NCI-H1930 (cell line): ENCODE measurements at places on chromosomes 4 and X.

DNA sequence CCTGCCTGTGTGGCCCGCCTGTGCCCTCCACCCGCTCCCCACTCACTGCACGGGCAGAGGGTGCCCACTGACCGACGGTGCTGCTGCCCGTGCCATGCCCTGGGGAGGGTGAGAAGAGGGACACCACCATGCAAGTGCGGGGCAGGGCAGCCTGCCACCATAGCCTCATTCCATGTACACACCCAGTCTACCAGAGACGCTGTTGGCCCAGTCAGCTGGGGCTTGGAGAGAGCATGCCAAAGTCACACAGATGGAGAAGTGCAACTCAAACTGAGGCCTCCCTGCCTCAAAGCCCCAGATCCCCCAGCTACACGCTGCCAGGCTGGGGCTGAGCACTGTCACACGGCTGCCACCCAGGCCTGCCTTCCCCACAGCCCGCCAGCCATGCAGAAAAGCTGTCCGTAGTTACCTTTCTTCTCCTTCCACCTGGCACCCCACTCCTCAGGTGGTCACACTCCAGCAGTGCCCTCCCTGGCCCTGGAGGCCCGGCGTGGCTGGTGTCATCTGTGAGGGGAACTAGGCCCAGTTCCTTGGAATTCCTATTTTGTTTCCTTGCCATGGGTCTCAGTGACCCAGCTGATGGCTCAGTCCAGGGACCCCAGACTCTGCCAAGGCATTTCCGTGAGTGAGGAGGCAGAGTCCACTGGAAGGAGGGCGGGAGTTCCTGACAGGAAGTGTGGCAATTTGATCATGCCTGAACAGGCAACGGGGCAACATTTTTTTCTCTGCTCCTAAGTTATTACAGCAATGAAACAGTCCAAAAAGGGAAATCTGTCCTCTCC lies at the start of gene SLC2A9:
TSS of gene SLC2A9 (minus strand) at position 627 of the 782 bp plus-strand sequence. CDS start at position 559, 68 bp downstream.
- DNase-seq = no peak

GRCh38 chr4:7569810-7570783 lies 135.4 kb upstream of the PSAPL1 start:
- no peak for DNase-seq

DNA sequence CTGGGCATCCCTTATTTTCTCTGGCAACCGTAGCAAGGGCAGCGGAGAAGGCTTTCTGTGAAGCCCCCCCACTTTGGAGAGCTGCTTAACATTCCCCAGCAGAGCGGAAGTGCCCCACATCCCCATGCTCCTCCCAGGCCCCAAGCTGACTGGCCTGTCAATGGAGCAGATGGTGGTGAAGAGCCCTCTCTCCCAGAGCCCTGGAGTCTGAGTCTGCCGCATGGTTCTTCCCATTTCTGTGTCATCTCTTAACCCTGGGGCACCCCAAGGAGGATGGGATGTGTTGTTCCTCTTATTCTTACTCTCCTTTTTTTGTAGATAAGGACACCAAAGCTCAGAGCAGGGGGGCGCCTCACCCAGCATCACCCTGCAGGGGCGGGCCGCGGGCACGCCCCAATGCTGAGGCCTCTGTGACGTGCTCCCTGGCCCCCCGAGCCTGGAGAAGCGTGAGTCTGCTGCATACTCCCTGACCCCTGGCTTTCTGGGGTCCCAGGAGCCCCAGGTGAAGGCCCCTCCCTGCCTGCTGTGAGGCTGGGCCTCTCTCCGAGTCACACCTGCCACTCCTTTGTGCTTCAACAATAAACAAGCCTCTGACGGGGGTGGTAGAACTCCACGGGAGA lies 35.9 kb downstream of the ADRA2C start:
- DNase-seq = no peak

DNA sequence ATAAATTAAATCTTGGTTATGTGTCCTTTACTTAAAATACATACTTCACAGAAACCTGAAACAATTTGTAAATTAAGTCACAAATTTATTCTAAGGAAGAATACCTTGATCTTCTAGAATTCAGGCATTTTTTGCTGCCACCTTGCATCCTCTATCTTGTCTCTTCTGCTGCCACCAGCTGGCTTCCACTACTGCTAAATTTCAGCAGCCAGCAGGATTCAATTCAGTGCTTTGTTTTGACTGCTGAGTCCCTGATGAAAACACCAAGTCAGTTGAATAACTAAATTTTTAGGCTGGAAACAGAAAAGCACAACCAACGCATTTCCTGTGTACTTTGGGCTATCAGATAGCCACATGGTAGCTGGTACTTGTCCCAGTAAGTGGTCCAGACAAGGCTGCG lies 2.4 kb upstream of the MBTPS2 start:
- no peak for DNase-seq

DNA sequence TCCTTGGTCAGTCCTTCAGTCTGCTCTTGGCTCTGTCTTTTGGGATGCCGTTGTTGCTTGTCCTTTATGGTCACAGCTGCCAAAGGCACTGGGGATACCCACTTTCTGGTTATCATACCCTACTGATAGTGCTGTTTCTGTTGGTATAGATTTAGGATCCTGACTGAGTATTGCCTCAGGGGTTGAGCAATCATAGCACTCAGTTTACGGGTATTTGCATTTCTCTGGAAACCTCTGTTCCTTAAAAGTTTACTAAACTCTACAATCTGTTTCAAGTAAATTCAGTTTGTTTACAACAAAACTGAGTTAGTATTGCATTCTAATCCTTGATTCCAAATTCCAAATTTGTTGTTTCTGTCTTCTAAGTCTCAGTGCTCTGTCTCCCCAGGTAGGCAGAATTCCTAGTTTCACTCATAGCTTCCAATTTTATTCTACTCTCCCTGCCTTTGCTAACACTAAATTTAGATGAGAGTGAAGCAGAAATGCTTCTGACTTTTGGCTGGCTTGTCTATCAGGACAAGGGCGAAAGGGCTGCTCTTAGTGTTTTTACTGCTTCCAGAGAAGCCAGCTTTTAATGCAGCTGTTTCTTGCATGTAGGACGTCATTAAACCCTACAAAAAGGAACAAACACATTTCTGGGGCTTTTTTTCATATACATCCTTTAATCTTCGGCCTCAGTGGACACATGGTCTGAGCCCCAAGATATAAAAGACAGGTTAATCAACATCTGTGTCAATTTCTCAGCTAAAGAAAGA lies 17.2 kb upstream of the TET2 start:
- no peak for DNase-seq

DNA sequence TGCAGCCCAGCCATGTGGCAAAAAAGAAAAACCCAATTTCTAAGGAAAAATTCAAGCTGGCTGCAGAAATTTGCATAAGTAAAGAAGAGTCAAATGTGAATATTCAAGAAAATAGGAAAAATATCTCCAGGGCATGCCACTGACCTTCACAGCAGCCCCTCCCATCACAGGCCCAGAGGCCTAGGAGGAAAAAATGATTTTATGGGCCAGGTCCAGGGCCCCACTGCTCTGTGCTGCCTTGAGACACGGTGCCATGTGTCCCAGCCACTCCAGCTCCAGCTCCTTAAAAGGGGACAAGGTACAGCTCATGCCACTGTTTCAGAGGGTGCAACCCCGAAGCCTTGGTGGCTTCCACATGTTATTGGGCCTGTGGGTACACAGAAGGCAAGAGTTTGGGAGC lies 182.7 kb upstream of the FGF16 start:
- no peak for DNase-seq

DNA sequence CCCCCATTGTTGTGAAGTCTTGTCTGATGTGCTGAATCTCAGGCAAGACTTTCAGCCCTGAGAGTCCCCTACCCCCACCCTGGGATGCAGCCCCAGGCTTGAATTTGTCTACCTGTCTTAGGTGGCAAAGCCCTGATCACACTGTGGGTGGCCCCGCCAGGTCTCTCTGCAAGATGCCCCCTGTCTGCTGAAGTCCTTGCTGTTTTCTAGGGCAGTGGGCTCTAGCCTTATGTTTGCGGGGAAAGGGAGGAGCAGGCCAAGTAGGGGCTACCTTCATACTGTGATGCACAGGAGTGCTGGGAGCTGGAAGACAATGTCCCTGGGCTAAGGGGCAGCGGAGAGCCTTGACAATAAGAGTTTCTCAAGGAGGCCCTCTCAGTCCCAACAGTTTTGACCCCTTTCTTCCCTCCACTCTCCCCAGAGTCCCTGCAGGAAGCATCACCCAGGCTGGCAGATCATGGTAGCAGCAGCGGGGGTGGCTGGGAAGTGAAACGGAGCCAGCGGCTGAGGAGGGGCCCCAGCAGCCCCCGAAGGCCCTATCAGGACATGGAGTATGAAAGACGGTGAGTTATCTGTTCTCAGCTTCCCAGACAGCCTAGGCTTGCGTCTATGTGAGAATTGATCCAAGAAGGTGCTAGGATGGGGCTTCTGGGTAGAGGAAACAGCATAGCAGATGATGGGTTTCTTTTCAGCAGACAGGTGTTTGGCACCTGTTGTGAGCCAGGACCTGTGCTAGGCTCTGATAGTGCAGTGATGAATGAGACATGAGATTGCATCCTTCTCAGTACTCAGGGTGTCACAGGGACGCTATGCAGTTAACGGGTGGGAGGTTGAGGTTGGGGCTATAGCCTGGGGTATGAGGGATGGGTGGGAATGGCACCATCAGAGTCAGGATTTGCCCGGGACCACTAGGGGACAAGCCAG lies 2.2 kb downstream of the RBM10 start:
- DNase-seq = no peak

- DNase-seq = no peak
Measured at GRCh38 chr4:185717377-185717741, 94.6 kb downstream of the SORBS2 start.

- DNase-seq = no peak
Measured at GRCh38 chr4:169849456-169849855, 91.7 kb upstream of the HPF1 start.

DNA sequence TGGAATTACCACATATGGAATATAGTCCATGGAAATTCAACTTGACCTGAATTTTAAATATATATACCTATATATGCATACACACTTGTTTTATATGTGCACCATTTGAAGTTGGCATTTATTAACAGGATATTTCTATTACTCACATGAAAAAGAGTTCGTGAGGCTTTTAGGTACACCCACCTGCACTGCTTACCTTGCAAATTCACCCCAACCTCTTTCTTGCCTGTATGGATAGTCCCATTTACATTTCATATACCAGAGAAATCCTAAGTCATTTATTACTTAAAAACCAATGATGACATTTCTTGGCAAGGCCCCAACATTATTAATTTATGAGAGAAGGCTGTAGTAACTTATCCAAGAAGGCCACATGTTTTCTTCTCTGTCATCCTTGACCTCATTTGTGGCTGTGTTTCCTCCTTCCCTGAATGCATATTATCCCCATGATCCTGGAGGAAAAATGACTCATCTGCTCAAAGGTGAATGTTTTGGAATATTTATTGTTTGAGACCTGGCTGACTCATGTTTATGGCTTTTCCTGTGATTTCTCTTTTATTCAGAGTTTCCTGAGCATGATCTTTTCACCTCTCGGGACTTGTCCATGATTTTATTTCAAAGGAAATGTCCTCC lies 62.2 kb upstream of the FAM241A start:
- DNase-seq = no peak

DNA sequence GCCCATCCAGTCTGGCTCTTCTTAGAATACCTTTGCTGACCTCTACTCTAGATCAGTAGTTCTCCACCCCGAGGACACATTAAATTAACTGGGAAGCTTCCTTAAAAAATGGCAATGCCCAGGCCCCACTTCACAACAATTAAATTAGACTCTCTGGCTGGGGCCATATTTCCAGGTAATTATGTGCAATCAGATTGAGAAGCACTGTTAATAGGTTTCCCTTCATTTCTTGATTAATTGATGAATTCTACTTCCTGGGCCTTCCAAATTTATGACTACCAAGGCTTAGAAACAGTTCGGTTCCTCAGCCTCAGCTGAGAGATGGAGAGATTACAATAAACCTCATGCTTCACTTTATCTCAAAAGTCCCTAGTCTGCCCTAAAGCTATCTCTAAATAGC lies 71.7 kb upstream of the LIMCH1 start:
- no peak for DNase-seq

DNA sequence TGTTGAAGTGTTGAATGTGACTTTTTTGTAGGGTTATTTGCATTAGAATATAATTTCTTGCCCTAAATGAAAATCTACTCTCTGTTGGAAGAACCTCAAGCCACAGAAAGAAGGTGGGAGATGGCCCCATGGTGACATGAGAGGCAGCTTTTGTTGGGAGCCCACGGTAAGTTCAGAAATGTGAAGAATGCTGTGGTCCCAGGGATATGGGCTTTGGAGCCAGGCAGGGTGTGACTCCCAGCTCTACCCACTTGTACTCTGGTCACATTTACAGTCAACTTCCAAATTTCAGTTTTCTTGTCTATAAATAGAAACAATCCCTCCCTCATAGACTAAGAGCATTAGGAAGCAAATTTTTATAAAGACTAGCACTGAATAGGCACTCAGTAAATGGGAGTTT lies 177.8 kb downstream of the RAB28 start:
- DNase-seq = no peak

DNA sequence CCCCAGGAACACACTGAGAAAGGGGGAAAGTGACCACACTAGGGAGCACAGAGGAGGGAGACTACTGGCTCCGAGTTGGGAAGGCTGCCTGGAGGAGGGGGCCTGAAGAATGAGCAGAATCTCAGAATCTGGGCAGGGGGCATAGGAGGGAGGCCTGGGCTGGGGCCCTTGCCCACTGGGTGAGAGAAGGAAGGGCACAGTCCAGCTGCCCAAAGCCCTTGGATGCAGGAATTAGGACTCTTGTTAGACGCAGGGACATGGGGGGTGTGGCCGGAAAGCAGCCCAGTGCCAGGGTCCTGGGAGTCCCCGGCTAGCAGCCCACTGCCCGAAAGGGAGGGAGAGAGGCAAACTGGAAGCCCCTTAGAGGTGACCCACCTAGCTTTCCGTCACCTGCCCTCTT lies 1.9 kb upstream of the DUSP9 start:
- DNase-seq = no peak

GRCh38 chr4:131248314-131248713 lies 1900.8 kb upstream of the PCDH10 start:
- DNase-seq = no peak

GRCh38 chrX:101409043-101409442 lies 1.0 kb downstream of the HNRNPH2 start:
- no peak for DNase-seq

GRCh38 chr4:154490583-154491340 lies 837 bp downstream of the DCHS2 start:
- DNase-seq = no peak

DNA sequence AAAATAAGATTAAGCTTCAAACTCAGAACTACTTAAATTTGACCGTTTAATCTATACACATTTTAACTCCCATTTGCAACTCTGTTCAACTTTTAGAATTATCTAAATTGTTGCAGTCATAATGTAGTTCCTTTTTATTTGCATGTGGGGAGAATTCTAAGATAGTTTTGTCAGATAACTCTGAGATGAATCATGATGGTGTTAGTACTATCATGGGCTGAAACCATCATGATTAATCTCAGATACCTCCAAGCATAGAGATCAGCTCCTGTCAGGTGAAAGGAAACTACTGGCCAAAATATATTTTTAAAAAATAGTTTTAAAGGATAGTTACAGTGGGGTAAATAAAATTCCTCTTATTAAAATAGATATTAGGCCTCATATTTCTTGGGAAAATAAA lies 39.0 kb downstream of the FBXO8 start:
- DNase-seq = no peak

- no peak for DNase-seq
Measured at GRCh38 chr4:28179126-28179525, 1318.5 kb downstream of the STIM2 start.

- DNase-seq = no peak
Measured at GRCh38 chr4:38075370-38076152, 115.4 kb downstream of the PTTG2 start.
